Ammon's horn (tissue), 1 donor: ENCODE measurements at places on chromosomes 7 and 10.

DNA sequence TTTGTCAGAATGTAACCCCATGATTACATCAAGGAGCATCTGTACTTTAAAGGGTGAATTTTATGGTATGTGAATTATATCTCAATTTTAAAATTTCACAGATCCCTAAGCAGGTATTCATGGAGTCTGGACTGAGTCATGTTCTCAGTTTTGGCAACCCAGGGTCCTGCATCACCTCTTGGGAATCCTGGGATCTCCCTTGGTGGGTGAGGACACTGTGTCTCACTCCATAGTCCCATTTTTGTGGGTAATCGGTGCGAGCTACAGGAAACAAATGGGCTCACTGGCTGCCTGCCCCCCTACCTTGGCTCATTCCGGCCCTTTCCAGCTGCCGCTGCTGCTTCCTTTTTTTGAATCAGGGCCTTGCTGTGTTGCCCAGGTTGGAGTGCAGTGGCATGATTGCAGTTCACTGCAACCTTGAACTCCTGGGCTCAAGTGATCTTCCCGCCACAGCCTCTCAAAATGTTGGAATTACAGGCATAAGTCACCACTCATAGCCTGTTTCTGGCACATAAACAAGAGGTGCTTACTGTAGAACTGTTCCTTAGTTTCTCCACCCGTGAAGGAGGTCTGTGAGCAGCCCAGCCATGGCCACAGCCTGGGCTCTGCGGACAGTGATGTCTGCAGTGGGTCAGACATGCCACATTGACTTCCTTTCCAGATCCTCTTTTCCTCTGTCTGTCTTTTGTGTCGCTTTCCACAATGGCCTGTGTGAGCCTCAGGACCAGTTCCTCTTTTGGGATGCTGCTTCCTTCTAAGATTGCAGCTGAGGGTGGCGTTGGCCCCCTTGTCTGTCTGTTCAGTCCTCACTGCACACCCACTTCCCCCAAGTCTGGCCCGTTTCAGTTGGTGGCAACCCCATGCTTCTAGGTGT is 14.5 kb downstream of the PALD1 start:
- DNase-seq, result peak; percentile 80

DNA sequence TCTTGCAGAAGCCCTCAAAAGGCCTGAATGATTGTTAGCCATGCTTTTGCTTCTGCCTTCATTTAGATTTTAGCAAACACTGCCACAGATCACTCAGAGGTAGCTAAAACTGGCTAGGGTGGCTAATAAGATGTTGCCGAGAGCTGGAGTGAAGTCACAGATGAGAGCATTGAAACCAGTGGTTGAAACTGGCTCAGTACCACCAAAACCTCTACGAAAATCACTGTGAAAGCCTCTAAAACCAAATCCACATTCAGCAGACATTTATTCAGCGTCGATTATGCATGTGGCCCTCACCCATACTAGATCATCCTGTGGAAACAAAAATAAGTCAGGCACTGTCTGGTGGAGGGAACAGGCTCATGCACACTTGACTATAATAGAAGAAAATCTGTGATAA is 50.8 kb downstream of the PIK3CG start:
- no peak for DNase-seq

GRCh38 chr7:112481833-112482670 is 1.3 kb downstream of the LSMEM1 start:
- no peak for DNase-seq

GRCh38 chr10:35276889-35277288 is 59.4 kb upstream of the CCNY start:
- no peak for DNase-seq

- DNase-seq, result no peak
These were observed 36.9 kb downstream of the PIK3CG start for GRCh38 chr7:106901828-106902441.

DNA sequence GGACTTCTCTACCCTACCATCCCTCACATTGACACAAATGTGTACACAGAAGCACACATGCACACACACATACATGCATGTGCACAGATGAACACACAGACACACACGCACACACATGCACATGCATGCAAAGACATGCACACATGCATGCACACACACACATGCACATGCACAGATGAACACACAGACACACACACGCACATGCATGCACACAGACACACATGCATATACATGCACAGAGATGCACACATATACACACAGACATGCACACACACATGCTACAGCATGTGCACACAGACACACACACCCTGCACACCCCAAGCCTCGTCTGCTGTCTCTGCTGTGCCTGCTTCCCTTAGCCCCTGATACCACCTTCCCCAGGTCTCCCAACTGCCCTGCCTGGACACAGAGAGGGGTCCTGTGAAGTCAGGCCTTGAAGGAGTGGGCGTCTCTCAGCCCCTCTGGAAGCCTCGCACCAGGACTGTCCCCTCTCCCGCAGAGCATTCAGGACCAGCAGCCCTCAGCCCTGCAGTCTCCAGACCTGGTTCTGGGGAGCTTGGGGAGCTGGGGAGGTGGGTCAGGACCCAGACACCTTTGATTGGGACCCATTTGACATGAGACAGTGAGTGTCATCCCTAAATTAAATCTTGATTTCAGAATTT is 181.8 kb downstream of the DNAJB6 start:
- DNase-seq, result no peak

DNA sequence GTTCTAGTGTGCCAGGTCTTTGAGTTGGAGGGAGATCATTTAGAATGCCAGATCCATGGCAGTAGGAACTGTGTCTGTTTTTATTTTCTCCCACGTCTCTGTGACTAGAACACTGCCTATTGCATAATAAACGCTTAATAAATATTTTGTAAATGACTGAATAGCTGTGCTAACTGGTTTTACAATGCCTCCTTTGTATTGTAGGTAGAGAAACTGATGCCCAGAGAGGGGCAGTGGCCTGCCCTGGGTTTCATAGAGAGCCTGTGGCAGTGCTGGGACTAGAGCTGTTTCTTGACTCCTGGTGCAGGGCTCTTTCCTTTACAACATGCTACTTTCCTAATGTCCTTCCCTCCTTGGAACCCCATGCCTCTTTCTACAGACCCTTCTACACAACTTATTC is 2.5 kb downstream of the TAS2R5 start:
- no peak for DNase-seq

- no peak for DNase-seq
These were observed 118.2 kb downstream of the ANK3 start for GRCh38 chr10:60271319-60272040.

- DNase-seq, result no peak
These were observed 7.4 kb upstream of the RAMP3 start for GRCh38 chr7:45150199-45150598.

GRCh38 chr10:55631071-55631654 is 729.9 kb downstream of the ZWINT start:
- DNase-seq, result peak; percentile 64

DNA sequence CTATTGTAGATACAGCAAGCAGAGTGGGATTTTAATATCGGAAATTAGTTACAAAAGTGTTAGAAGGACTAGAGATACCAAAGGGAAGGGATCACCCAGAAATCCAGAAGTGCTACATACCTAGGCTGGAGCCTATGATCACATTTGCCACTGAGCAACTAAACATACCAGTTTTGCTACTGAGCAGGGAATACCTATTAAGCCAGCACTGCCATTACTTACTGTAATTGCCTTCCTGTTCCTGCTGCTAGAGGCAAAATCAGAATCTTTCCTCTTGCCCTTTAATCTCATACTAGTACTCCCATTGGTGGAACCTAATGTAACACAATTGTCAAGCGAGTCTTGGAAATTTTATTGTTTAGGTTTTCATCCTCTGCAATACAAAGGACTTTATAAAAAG is 121.7 kb downstream of the ATRNL1 start:
- DNase-seq, result no peak

DNA sequence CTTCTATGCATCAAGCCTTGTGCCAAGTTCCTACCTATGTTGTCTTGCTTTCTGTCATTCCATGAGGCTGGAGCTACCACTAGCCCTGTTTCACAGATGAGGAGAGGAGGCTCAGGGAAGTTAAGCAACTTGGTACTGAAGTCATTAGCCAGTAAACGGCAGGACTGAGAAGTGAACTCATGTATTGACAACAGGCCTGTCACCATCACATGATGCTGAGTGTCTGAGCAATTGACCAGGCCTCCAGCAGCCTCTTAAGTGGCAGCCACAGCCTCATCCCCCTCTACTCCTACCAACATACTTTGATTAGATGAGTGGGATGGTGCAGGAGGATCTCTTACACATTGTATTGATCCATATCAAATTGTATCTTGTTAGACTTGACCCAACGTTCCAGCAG is 317.6 kb downstream of the GRID1 start:
- no peak for DNase-seq
